Fibroblast of skin of right biceps (primary cell): ENCODE measurements at places on chromosomes 7 and 10.

GRCh38 chr7:95547361-95548348 is 48.7 kb downstream of the PDK4 start:
- no peak for DNase-seq

DNA sequence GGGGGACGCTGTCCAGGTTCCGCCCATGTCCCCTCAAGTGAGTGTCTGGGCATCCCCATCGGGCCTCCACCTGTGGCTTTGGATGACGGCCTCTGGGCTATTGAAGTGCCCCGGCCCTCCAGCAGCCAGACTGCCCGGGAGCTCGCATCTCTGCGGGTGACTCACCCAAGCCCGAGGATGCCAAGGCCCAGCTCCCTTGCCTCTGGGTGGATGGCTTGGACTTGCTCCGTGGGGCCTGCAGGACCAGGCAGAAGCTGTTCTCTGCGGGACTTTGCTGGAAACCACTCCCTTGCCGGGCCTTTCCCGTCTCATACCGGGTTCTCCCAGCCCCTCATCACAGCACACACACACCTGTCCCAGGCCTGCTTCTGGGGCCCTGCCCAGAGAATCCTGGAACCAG is 22.4 kb downstream of the DPYSL4 start:
- no peak for DNase-seq

DNA sequence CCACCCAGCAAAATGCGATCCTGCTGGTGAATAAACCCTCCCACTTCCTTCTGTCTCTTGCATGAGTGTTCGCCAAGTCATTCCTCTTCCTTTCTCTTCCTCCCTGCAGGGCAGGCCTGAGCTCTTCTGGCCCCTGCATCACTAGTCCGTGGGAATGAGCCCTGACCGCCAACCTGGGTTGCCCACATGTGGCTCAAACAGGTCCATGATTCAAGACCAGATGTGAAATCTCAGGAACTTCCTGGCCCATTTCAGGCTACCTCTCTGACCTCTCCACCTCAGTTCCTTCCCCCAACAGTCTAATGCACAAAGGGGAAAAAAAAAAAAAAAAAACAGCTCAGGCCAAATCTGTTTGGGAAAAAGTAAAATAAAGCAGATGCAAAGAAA is 5.4 kb upstream of the YWHAG start:
- DNase-seq: peak; percentile 64

DNA sequence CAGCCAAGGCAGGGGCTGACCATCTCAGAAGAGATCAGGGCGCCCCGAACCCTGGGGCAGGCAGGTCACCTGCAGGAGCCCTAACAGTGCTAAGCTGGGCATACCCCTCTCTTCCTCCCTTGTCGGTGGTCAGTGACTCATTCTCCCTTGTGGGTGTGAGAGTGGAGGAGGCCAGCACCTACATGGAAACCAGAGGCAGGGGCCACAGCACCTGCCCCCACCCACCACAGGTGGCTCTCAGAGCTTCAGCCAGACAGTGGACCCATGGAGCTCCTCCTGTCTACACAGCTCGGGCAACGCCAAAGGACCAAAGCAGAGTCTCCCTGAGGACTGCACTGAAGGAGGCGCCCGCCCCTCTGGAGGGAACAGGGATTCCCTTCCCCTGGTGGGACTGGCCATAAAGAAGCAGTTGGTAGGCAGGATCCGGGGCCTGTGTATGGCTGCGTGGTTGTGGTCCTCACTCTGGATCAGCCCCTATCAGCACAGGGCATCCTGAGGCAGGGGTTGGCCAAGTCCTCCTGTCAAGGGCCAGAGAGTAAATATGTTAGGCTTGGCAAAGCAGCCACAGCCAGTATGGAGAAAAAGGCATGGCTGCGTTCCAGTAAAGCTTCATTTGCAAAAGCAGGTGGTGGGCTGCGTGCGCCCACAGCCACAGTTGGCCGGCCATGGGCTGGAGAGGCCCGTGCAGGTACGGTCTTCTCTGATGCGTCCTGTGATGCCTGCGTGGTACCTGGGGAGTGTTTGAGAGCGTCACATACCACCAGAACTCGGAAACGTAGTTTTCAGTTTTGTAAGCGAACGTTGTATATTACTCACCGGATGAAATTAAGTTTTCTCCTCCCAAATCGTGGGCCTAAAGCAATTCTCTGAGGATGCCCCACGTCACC is 198.2 kb downstream of the EBF3 start:
- no peak for DNase-seq

DNA sequence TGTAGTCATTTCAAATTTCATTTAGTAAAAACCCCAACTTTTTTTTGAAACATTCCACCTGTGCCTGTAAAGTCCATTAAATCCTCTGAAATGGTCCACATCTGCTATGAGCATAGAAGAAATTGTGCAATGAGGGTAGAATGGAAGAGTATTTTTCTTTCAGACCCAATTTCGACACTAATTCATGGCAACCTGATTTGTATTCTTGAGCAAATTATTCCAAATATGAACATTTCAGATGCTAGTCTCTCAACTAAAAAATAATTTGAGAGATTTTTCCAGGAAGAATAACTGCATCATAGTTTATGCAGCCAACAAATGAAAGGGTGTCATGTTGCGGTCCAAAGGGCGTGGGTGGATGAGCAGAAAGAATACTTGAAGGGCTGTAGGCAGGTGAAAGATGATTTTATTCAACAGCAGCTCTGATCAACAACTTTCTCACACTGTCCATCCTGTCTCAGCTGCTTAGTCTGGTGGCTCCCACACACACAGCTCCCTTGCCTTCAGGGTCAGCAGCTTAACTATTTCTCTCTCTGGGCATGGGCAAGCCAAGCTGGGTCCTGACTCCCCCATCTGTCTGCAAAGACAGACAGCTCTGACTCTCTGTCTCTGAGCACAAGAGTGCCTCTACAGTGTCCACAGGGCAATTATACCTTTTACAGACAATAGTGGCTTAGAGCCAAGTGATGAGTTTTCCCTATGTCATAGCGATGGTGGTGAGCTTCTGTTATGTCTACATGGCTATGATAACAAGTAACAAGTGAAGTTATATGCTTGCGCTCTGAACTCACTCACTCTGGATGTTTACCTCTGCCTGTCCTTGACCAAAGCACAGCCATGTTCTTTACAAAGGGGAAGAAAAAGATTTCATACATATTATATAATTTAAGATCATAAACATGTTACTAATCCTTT is 11.5 kb downstream of the STEAP2 start:
- DNase-seq: peak; percentile 41

DNA sequence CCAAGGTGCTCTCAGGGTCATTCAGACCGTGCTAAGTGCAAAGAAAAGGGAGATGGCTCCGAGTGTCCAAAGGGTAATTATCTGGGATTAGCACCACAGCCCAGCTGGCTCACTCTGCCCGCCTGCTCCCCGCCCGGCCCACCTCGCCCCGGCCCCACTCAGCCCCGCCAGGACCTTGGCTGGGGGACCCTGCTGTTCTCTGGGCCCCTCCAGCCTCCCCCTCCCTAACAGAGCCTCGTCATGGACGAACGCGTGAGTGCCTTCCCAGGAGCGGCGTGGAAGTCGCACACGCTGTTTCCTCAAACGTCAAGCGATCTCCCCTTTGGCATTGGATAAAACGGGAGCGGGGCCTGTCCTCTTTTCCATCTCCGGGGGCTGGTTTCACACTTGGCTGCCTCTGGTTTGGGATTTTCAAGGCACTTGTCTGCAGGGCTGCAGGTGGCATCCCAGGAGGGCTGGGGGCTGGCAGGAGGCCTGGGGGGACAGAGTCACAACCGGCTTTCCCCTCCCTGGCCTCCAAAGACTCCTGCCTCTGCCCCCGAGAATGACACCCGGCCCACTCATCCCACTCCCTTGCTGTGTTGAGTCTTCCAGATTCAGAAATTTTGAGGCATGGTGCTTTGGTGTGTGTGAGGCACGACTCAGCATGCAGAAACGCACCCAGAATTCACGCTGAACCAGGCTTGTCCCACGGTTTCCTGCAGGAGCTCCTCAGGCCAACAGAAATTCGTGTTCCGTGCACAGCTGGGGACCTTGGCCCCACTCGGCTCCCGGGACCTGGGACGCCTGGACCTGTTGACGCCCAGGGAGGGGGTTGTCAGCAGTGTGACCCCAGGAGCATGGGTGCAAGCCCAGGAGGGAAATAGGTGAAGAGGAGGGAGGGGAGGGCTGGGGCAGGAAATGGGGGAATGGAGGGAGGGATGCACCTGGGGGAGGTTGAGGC is 110.0 kb downstream of the PDGFA start:
- DNase-seq: no peak

- peak; percentile 6 for DNase-seq
Observed at GRCh38 chr10:20740120-20740519, 157.0 kb downstream of the NEBL start.

DNA sequence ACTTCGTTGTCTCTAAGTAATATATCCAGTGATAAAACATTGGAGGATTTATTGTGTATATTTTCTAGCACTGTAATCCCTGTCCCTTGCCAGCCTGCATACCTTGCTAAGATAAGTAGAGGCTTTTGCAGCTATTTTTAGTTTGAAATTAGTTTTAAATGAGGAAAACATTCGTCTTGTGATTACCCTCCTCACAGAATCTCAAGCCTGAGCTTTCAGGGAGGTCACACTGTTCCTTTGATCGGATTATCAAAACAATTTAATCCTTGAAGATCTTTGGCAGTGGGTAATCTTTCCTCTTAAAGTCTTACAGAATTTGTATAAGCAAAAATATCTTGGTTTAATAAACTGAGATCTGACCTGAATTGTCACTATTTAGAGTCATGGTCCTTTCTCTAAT is 897.0 kb upstream of the CELF2 start:
- no peak for DNase-seq

GRCh38 chr10:34305189-34305588 is 509.9 kb downstream of the PARD3 start:
- no peak for DNase-seq

DNA sequence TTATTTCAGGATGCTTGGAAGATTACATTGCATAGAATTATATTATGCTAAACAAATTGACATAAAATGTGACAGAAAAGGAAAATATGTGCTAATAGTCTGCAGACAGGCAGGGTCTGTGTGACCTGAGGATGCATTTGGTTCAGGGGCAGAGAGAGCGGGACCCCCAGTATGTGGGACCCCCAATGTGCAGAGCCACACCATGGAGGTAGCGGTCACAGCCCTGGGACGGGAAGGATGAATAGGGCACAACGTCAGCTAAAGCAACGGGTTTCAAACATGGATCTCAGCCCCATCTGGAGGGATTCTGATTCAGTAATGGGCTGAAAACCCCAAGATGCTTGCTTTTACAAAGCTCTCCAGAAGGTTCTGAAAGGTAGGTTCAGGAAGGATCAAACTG is 251.8 kb upstream of the ADARB2 start:
- no peak for DNase-seq

DNA sequence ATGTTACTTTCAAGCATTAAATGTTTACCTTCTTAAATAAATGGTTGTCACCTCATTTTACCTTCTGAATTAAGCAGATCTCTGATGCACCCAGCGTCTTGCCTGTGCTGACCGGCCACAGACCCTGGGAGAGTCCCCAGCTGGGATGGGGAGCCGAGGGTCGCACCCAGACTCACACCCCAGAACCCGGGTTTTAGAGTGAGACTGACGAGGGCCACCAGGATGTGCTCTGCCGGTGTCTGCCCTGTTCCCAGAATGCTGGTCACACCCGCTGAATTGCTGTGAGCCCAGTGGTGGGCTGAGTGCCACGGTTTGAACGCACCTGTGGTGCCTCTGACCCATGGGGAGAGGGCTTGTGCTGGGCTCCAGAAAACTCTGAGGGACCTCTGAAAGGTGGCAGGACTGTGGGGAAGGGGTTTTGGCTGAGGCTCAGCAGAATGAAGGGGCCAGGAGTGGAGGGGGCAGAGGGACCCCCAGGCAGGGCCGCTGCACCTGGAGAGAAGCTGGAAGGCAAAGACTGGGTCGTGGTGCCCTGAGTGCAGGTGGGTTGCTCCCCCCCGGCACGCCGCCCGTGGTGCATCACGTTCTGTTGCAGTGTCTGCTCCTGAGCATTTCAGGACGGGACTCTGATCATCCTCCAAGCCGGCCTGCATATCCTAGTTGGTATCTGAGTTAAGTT is 39.2 kb downstream of the INPP5A start:
- no peak for DNase-seq

DNA sequence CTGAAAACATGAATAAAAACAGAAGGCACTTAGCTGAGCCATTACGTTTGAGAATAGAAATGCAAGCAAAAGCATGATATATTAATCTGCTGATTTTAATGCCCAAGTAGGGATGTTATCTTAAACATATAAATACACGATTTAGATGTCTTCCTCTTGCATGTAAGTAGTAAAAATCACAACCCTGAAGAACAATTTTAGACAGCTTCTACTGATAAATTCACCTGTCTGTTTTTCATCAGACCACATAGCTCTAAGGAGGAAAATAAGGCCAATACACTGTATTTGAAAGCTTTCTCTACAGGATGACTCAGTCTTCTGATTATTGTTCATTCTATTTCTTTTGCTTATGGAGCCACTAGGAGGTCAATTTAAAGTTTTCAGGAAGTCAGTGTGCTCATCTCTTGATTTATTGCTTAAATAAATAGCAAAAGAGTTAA is 210.9 kb upstream of the CHRM2 start:
- DNase-seq: no peak

DNA sequence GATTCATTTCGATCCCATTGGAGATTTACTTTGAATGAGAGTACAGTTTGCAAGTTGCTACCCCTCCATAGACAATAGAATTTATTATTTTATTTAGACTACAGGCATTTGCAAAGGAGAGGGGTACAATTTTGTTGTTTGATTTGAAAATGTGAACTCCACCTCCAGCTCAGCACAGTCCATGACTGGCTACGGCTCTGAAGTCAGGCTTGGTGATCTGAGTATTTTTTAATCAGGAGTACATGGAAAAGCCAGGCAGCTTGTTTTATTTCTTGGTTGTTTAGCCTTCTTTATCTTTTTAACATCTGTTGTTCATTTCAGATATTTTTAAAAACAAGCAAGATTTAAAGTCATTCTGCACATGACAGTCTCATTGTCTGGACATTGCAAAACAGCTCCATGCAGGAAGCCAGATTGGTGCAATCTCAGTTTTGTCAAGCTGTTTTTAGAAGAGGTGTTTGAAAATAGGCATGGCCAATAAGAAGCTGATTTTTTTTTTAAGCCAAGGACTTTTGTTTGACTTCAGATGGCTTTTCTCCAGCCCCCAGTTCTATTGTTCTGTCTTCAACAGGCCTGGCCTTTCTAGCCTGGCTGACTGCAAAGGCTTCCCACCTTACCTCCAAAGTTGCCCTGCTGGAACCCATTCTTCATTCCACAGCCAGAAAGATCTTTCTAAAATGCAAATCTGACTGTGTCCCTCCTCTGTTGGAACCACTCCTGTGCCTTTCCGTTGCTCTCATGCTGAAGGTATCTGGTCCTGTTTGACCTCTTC is 12.2 kb downstream of the PLXDC2 start:
- no peak for DNase-seq

- DNase-seq: peak; percentile 83
Observed at GRCh38 chr7:30914596-30914995, 2.9 kb downstream of the AQP1 start.

DNA sequence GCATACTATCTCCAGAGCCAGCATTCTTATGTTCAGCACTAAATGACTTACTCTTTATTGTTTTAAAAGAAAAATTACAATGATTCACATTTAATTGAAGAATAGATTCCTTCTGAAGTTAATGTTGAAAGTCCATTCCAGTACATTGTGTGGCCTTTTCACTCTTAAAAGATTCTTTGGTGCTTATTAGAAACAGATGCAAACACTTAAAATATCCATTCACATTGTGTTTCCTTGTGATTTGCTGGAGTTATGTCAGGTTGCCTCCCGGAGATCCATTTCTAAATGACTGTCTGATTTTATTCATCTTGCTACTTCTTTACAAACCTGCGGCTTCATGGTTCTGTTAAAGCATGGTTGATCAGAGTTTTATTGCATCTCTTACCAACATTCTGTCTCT is 152.8 kb downstream of the FOXP2 start:
- peak; percentile 35 for DNase-seq
